ENCODE measurements at places on chromosomes 1 and 21. TPM values are rescaled to one million over a fixed set of nuclear protein-coding genes. Genes with fewer than 3 reads are reported as not detected.

The PEX10 gene
- 34.0 TPM for total RNA-seq

The CD1B gene
- total RNA-seq: not detected

The OSCP1 gene
- total RNA-seq: 6.4 TPM

The UBE2U gene
- total RNA-seq: not detected

The FMO4 gene
- total RNA-seq: 2.0 TPM

The GTF2B gene
- total RNA-seq: 30.0 TPM

The IGSF9 gene
- 44.1 TPM for total RNA-seq

The RHBG gene
- total RNA-seq: 0.14 TPM

Measured in airway epithelial cell (primary cell).